ENCODE measurements at places on chromosomes 13 and 19.

GRCh38 chr13:45748941-45749759 is 47.0 kb downstream of the CBY2 start:
- no peak for DNase-seq

- no peak for DNase-seq
Measured at GRCh38 chr13:98118865-98119264, 24.0 kb upstream of the FARP1 start.

DNA sequence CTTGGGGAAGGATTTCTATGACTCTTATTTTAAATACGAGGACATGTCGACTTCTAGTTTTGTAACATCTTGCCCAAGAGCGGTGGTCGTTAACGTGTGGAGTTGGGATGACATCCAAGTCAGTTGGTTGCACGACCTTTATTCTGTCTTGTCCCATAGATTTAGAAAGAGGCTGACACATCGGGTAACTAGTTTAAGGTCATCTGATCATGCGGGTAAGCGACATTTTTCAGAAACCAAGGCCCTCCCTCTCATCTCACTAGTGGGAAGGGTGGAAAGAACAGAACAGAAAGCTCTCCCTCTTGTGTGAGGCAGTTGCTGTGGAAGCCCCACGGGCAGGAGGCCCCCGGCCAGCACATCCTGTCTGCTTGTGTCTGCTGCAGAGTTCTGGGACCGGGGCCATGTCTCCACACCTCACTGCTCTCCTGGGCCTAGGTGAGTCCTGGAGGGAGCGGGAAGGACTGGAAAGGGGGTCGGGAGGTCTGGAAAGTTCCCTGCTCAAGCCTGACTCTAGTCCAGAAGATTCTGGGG is at the start of gene LAIR2:
Gene LAIR2, plus strand, starts transcription at position 314 of the 531 bp plus-strand sequence. Its CDS starts 88 bp downstream, at position 402.
- DNase-seq: no peak

GRCh38 chr19:21839976-21840375 is 4.0 kb upstream of the ZNF43 start:
- no peak for DNase-seq

GRCh38 chr13:93338906-93339305 is 112.3 kb downstream of the GPC6 start:
- DNase-seq: no peak

DNA sequence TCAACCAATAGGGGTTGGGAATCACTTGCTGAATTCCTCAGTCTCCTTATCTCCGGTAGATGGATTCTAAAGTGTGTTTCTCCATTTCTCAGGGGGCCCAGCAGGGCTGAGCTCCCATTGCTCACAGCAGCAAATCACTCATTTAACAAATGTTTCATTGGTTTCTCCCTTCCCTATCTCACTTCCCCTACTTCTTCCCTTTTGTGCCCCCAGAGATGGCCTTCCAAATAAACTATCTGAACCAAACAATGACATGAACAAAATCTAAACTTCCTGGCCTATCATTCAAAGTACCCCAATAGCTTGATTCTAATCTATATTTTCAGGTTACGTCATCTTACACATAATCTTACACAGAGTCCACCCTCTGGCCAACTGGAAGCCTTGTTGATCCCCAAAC is 60.4 kb downstream of the DLEU7 start:
- DNase-seq: no peak

DNA sequence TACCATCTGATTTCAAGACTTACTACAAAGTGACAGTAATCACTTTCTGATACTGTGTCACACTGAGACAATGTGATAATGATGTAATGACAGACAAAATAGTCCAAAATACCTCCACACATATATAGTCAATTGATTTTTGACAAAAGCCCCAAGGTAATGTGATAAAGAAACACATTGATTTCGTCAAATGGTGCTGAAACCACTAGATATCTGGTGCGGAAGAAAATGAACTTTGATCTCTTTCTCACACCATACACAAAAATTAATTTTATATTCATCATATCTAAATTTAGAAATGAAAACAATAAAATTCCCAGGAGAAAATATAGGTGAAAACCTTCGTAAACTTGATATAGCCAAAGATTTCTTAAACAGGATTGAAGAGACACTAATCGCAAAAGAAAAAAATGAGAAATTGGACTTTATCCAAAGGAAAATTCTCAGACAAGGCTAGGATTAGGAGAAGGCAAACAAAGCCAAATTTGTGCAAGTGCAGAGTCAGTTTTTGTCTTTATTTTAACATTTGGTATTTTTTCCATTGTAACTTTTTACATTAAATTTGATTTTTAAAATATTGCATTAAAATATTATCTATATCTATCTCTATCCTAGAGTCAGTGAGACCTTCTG is 739.9 kb downstream of the DIAPH3 start:
- DNase-seq: no peak

DNA sequence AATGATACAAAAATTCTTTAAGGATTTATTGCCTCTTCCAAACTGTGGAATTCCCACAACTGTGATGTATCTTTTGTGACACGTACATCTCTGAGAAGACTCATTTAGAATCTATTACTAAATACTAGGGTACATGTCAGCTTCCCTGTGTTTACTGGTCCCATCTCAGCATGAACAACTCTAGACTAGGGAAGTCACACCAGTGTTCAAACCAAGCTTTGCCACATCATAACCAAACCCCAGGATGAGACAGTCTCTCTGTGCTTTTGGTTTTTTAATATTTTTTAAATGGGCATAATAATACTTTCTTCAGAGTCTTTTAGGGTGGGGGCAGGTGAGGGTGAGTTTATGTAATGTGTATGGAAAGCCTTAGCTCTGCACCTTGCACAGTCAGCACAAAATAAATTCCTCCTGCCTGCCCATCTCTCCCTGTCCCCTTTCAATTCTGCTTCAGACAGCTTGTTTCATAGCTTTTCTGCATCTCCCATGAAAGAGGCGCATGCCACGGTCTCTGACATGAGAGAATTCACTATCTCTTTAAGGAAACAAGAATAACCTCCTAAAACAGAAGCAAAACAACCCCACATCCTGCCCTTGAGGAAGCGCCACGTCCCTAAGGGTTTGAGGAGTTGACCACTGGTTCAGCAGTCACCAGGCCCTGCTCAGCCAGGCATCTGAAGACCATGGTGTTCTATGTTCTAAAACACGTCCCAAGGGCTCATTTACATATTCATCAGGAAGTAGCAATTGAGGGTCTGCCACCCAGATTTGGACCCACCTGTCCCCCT is 174.5 kb downstream of the USP12 start:
- no peak for DNase-seq

DNA sequence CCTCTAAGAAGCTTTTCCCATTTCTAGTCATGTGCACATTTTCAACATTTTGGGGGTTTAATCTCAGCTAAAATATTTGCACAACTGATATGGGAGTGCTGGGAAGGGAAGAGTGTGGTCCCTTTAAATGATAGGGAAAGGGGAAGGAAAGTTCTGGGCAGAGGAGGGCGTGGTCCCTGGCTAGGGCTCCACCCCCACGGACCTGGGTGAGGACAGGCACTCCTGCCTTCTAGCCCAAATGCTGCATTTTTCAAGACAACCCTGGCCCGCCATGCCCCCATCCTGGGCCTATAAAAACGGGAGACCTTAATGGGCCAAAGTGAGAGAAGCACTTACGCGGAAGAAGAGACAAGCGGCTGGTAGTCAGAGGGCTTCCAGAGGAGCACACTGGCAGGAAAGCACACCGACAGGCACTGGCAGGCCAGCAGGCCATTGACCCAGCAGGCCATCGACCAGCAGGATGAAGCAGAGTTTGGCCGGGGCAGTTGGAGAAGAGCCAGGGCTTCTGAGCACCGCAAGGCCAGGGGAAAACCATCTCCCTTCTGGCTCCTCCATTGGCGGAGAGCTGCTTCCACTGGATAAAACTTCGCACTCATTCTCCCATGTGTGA is 266.7 kb downstream of the SPRY2 start:
- DNase-seq: no peak

DNA sequence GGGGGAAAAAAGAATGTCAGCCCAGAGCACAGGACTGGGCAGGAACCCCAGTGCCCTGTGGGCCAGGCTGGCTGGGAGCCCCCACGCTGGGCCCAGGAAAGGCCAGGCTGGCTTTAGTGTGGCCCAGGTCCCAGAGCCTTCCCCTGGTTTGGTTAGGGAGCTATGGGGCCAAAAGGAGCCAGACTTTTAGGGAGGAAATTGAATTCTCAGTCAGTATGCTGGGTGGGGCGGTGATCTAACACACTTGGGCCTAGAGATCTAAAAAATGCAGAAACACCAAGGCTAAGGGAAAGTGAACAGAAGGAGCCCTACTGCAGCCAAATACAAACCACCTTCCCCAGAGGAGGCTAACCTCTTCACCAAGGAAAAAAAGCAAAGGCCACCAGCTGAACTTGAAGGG is 137.5 kb downstream of the CRYL1 start:
- DNase-seq: no peak

- DNase-seq: peak; percentile 99
Measured at GRCh38 chr19:2900296-2901252, at the start of gene ZNF57. ZNF57 (plus strand) TSS chr19:2900928; CDS start chr19:2901046, 118 bp downstream.

DNA sequence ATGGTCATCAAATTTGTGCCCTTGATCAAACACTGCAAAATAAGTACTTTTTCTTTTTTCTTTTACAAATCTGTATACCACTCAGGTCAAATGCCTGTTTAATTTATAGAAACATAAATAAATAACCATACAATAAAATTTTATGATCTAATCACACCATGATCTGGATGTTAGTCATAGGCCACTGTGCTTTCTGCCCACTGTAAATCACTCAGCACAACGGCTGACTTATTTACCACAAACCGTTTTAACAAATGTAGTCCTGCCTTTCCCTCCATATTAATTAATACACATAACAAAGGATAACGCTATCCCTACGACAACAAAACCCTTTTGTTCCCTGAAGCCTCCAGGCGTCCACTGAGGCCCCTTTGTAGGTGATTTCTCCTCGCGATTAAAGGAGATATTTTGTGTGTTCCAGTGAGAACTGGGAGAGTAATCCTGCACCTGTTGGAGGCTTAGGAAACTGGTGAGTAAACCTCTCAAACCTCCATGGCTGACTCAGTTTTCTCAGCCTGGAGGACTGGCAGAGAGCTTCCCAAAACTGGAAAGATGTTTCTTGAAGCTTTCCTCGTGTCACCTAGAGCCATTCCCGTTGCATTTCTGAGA is 477.1 kb upstream of the SGCG start:
- DNase-seq: no peak

- no peak for DNase-seq
Measured at GRCh38 chr13:100644371-100644770, 30.2 kb downstream of the TMTC4 start.

DNA sequence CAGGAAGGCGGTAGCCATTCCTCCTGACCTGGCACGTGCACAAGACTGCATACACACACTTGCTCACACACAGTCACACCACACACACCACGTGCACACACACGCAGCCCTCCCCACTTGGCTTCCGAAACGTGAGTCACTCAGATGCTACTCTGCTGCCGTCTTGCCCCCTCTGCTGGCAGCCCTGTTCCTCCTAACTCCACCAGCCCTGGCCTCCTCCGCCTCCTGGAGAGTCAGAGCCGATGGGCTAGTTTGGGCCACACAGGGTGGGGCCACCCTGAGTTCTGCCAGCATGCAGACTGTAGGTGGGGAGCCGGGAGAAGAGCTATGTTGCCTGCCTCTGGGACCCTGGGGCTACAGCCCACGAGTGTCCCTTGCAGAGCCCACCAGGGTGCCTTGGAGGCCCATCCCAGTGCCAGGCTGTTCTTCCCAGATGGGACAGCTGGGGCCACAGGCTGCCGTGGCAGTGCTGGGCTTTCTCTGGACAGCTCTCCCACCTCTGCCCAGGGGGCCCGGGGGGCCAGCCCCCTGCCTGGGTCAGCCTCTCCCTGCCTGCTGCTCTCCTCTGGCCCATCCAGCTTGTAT is 12.1 kb downstream of the PIN1 start:
- no peak for DNase-seq

GRCh38 chr13:50928102-50928501 is 18.5 kb downstream of the RNASEH2B start:
- DNase-seq: no peak

DNA sequence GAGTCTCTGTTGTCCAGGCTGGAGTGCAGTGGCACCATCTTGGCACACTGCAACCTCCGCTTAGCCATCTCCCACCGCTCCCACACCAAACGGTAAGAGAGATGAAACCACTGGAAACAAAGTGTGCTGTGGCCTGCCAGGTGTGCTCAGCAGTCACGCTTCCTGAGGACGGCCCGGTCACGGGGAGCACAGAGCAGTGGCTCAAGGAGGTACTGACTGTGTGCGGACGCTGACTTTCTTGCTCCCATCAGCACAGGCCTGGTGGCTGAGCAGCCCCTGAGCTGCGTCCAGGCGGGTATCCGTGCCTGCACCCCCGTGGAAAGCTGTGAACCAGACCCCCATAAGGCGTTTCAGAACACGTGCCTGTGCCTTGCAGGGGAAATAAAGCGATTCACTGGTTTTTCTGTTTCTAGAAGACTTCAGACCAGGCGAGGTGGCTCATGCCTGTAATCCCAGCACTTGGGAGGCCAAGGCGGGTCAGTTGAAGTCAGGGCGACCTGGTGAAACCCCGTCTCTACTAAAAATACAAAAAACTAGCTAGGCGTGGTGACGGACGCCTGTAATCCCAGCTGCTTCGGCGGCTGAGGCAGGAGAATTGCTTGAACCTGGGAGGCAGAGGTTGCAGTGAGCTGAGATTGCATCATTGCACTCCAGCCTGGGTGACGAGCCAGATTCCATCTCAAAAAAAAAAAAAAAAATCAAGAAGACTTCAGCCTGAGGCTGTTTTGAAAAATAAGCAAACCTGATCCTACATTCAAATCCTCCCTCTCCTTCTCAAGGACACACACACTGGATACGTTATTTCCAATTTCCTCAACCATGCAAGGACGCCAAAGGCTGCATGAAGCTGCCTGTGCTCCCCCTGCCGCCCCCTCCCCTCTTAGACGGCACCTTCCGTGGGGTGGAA is 25.5 kb downstream of the ADPRHL1 start:
- no peak for DNase-seq

DNA sequence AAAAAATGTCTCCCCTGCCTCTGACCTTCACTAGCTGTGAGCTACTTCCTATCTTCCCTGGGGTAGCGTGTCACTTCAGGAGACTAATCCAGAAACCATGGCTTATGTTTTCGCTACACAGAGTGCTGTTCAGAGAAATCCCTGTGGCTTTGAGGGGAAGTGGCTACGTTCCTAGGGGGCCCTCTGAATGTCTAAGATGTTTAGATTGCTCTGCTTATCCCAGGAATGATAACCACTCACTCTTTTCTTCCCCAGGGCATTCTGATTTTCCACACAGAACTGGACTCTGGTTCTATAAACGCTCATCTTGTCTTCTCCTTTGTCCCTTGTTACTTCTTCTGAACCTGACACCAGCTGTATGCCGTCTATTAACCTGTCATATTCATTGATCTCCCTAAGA is 572.5 kb downstream of the OLFM4 start:
- no peak for DNase-seq

DNA sequence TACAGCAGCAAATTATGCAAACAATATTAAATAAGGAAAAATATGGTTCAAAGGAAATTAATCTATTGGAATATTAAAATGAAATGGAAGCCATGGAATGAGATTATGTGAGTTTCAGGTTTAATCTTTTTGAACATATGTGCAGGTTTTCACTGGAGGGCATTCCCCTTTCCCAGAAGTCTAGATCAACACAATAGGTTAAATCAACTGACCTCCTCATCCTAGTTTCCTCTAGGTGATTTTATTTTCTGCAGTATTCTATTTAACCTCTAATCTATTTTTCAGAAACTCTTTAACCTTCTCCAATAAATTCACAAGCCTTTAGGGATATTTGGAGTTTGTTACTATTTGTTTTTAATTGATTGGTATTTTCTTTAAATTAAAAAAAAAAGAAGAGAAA is 2657.6 kb upstream of the PCDH20 start:
- no peak for DNase-seq

Measured in cortex of kidney (tissue), 1 donor.